Right lobe of liver (tissue), 6 donors: ENCODE measurements at places on chromosomes 12 and 14.
A peak's percentile ranks its signal among the peaks of the same experiment; 100 is the strongest.

- DNase-seq = no peak
These were observed 181.8 kb downstream of the GRIN2B start for GRCh38 chr12:13799574-13799973.

- DNase-seq = no peak
These were observed 21.5 kb downstream of the YLPM1 start for GRCh38 chr14:74784634-74785033.

DNA sequence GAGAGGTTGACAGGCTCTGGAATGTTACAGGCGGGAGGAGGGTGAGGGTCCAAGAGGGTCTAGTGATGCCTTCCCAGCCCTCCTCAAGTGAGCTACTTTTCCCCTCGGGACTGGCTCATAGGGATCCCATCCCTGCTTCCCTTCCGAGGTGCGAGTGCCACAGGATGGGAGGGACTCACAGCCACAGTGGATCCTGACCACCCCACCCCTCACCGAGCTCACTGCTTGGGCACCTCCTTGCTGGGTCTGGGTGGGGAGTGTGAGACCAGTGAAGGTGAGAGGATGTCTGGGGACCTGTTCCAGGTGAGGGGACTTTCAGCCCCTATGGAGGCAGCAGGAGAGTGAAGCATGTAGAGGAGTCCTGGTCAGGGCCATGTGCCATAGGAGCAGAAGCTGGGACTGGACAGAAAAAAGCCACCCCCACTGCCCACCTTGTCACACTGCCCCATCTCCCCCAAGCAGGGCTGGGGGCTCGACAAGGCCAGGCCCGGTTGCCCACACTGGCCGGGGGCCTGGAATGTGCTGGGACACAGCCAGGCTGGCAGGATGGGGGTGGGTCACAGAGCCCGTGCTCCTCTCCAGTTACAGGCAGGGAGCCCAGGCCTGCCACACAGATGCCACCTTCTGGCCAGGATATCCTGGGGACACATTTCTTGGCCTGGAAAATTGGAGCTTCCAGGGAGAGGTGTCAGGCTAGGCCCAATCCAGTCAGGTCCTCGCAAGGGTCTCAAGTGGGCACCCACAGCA, 1.7 kb upstream of the TNS2 start:
- DNase-seq = peak; percentile 89

GRCh38 chr12:125518074-125518473, 452.8 kb downstream of the AACS start:
- DNase-seq = no peak

GRCh38 chr12:109449845-109450532, 27.1 kb downstream of the KCTD10 start:
- DNase-seq = no peak
